ENCODE measurements at places on chromosomes 6 and 20. TPM values are rescaled to one million over a fixed set of nuclear protein-coding genes. Genes with fewer than 3 reads are reported as not detected.

- DNase-seq = no peak
- H3K36me3 ChIP-seq = no peaks in the 10 kb centered on the region
- no peak overlapping the region for H3K4me3 ChIP-seq
- H3K27ac ChIP-seq = no peak overlapping the region
Measured at GRCh38 chr6:83442752-83443151, 11.9 kb upstream of the ME1 start.

The MCHR2 gene
- not detected for total RNA-seq

- no peak overlapping the region for H3K4me3 ChIP-seq
- no peaks in the 10 kb centered on the region for H3K27me3 ChIP-seq
- peaks cover 13% of the 10 kb centered on the region for H3K4me1 ChIP-seq
- no peak overlapping the region for H3K27ac ChIP-seq
- no peak for DNase-seq
Measured at GRCh38 chr20:34998331-34998950, 42.8 kb downstream of the MYH7B start.

The THBS2 gene
- not detected for total RNA-seq

The DSP gene
- not detected for total RNA-seq

The IMPG1 gene
- not detected for total RNA-seq

DNA sequence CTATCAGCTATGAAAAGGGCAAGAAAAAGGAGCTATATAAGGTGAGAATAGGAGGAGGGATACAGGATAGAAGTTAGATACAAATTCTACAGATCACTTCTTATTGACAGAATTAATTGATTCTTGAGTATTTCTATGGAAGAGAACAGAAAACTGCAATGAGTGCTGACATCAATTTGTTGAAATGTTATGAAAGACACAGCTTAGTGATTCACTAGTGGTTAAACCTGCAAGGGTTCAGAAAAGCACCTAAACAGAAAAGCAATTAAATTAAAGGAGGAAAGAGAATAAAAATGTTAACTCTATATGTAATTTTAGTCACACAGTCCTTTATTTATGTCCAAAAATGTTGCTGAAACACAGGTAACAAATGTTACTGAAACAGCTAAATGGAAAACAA, 254.4 kb upstream of the RUNX2 start:
- no peak overlapping the region for H3K4me3 ChIP-seq
- DNase-seq = no peak
- no peak overlapping the region for H3K27ac ChIP-seq
- no peaks in the 10 kb centered on the region for H3K36me3 ChIP-seq
- H3K4me1 ChIP-seq = peaks cover 8% of the 10 kb centered on the region
- H3K27me3 ChIP-seq = no peaks in the 10 kb centered on the region

The FABP7 gene
- total RNA-seq = not detected

The CDH26 gene
- 0.37 TPM for total RNA-seq

- H3K27ac ChIP-seq = peak overlapping the region; percentile 99
- H3K27me3 ChIP-seq = no peaks in the 10 kb centered on the region
- H3K4me1 ChIP-seq = peaks cover 37% of the 10 kb centered on the region
- peak overlapping the region; percentile 96 for H3K4me3 ChIP-seq
- H3K36me3 ChIP-seq = peaks cover 14% of the 10 kb centered on the region
- no peak for DNase-seq
Measured at GRCh38 chr6:37168811-37169495, 999 bp upstream of the PIM1 start.

The CALHM4 gene
- not detected for total RNA-seq

GRCh38 chr6:10272591-10272990, 142.3 kb downstream of the TFAP2A start:
- no peak for DNase-seq
- H3K4me1 ChIP-seq = no peaks in the 10 kb centered on the region
- H3K27me3 ChIP-seq = peaks cover 10% of the 10 kb centered on the region

The NMBR gene
- not detected for total RNA-seq

All from T-helper 17 cell (primary cell).